ENCODE measurements at places on chromosomes 11 and 22. TPM values are rescaled to one million over a fixed set of nuclear protein-coding genes. Genes with fewer than 3 reads are reported as not detected.

Gene TYR
- not detected for total RNA-seq

Gene APOL2
- 61.9 TPM for total RNA-seq

Gene ESAM
- total RNA-seq: 12.1 TPM

Gene TNNI2
- total RNA-seq: not detected

Gene SCUBE1
- total RNA-seq: 0.18 TPM

Gene IFITM1
- 0.17 TPM for total RNA-seq

Gene SYCE3
- not detected for total RNA-seq

Gene CLTCL1
- total RNA-seq: 4.9 TPM

Gene C11orf91
- total RNA-seq: 1.5 TPM

Gene LRRC56
- total RNA-seq: 0.95 TPM

Gene CST6
- total RNA-seq: not detected

Gene E2F8
- total RNA-seq: 6.3 TPM

Gene SLC22A6
- total RNA-seq: not detected

Gene P2RY2
- total RNA-seq: 11.5 TPM

Gene TM7SF2
- 4.6 TPM for total RNA-seq

Gene OR8G5
- total RNA-seq: not detected

Gene TIMP3
- total RNA-seq: 1.3 TPM

Gene TMPRSS5
- 0.08 TPM for total RNA-seq

Gene HBG2
- total RNA-seq: not detected

Gene SCGB1C1
- not detected for total RNA-seq

Gene RTN4RL2
- 80.4 TPM for total RNA-seq

Gene NXPE2
- not detected for total RNA-seq

Gene RCE1
- 52.1 TPM for total RNA-seq

Gene FAM83F
- total RNA-seq: not detected

Gene UBQLN3
- not detected for total RNA-seq

Gene LDHAL6A
- total RNA-seq: not detected

Gene GTSE1
- 34.7 TPM for total RNA-seq

Gene CECR2
- 0.06 TPM for total RNA-seq

Gene RIMBP3C
- total RNA-seq: 0.28 TPM

Gene PDE3B
- total RNA-seq: 1.9 TPM

Gene OSM
- not detected for total RNA-seq

Gene SERPIND1
- total RNA-seq: not detected
